Muscle of back (tissue), 13 donors: ENCODE measurements at places on chromosomes 1 and 21. TPM values are rescaled to one million over a fixed set of nuclear protein-coding genes. Genes with fewer than 3 reads are reported as not detected.

The FAM131C gene
- 0.15 TPM for polyA plus RNA-seq

- DNase-seq = no peak
Measured at GRCh38 chr1:112504001-112504660, 4.6 kb upstream of the WNT2B start.

The S100A16 gene
- 54.5 TPM for polyA plus RNA-seq

DNA sequence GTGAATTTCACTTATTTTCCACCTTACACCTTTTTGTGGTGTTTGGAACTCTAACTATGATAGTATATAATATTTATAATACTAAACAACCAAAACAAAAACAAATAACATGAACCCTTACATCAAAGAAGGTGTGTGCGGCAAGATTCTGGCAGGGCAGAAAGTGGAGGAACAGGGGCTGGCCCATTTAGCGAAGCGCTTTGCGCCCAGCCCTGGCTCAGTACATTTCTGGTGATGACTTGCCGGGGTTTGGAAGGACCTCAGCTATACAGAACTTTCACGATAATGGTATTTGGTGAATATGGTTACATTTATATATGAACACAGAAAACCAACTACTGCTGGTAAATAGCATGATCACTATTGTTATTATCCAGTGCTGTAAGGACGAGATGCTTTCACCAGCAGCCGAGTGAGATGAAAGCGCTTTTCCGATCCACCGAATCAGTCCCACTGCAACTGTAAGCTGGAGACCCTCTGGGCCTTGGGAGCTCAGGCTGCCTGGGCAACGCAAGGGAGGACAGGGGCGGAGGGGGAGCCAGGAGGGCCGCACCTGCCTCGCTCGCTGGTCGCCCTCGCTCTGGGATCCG, 63.9 kb downstream of the CD247 start:
- DNase-seq = no peak

The GJB5 gene
- polyA plus RNA-seq = not detected

- no peak for DNase-seq
Measured at GRCh38 chr1:7104339-7104738, 319.1 kb downstream of the CAMTA1 start.

- no peak for DNase-seq
Measured at GRCh38 chr1:91944087-91944486, 5.1 kb upstream of the BRDT start.

DNA sequence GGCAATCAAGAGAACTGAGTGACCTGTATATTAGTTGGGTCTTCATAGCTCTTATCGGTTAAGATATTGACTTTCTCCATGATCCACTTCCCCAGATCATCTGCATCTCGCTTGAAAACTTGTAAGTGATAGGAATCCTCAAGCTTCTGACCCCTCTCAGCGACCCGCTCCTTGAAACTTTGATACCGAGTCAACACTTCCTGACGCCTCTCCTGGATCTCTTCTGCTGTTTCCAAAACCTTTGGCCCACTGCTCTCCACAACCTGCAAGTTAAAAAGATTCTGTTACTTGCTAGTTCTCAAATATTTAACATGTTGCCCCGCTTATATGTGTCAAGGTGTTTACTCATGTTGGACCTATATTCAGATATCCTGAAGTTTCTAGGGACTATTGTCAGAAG, 1.4 kb downstream of the SPTA1 start:
- no peak for DNase-seq

- DNase-seq = no peak
Measured at GRCh38 chr21:46483300-46484295, 24.9 kb downstream of the DIP2A start.
